ENCODE measurements at places on chromosomes 5 and 9.

- no peak for DNase-seq
Observed at GRCh38 chr9:134361843-134362414, 35.7 kb downstream of the RXRA start.

- no peak for DNase-seq
Observed at GRCh38 chr5:56328753-56329560, 95.8 kb upstream of the ANKRD55 start.

GRCh38 chr5:2451100-2451499 is 300.4 kb downstream of the IRX2 start:
- no peak for DNase-seq

GRCh38 chr9:13358128-13358527 is 78.6 kb upstream of the MPDZ start:
- DNase-seq = no peak

DNA sequence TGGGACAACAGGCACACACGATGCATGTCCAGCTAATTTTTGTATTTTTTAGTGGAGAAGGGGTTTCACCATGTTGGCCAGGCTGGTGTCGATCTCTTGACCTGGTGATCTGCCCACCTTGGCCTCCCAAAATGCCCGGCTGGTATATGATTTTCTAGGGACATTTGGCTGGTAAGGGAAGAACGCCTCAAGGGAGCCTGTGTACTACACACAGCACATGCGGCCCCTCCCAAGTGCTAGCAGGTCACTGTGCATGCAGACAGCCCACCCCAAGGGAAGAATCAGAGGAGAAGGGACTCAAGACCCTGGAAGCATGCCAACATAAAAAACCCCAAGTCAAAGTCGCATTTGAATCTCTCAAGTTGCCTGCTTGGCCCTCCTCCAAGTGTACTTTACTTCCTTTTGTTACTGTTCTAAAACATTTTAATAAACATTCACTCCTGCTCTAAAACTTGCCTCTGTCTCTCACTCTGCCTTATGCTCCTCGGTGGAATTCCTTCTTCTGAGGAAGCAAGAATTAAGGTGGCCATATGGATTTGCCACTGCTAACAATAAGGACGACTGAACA is 24.3 kb upstream of the OTULINL start:
- DNase-seq = no peak

GRCh38 chr9:36823934-36824333 is 210.1 kb downstream of the PAX5 start:
- no peak for DNase-seq

DNA sequence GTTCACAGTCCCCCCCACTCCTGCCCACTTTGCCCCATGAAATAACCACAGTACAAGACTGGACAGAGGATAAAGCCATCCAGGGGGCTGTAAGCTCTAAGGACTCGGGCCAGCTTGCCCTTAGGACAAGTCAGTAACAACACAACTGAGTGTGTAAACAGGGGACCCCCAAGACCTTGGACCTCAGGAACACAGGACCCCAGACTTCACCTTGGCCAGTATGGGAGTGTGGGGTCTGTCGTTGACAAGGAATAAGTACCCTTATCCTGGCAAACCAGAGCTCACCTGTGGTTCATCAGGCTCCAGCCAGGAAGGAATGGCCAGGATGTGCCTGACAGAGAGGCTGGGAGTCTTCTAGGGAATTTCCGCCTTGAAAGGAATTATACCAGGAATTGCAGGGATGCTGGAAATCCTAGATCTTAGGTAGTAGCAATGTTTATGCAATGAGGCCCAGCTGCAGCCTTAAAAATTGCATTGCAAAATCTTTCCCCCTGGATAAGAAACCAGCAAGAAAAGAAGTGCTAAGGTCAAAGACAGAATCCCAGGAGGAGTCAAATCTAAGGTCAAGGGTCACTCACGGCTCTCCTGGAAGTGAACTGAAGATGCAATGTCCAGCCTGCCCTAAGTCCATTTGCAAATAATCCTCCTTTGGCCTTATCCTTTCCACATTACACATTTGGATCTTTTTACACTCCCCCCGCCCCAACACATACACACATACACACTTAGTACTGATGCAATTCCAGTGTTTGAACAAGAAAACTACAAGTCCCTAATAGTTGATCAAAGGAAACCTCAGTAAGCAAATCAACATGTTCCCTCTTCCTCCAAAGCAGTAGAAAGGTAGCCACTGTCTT is 27.3 kb upstream of the TDRD7 start:
- DNase-seq = no peak

DNA sequence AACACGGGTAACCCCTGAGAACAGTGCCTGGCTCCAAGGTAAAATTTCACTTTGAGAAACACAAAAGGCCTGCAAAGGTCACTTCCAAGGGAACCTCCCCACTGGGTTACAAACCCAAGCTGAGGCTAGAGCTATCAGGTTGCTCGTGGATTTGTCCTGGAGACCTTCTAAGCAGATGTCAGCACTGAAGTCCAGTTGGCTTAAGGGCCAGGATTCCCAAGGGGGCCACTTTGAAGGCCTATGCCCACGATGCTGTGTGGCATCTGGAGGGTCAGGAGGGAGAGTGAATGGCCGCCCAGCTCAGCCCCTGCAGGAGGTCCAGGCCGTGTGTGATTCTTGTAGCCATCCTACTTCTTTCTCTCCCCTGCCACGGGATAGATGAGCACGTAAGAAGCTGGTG is 100.2 kb upstream of the FSTL4 start:
- DNase-seq = no peak

GRCh38 chr9:108780942-108781734 is 74.6 kb downstream of the ACTL7B start:
- no peak for DNase-seq

GRCh38 chr9:133583586-133583985 is 25.6 kb downstream of the FAM163B start:
- no peak for DNase-seq

DNA sequence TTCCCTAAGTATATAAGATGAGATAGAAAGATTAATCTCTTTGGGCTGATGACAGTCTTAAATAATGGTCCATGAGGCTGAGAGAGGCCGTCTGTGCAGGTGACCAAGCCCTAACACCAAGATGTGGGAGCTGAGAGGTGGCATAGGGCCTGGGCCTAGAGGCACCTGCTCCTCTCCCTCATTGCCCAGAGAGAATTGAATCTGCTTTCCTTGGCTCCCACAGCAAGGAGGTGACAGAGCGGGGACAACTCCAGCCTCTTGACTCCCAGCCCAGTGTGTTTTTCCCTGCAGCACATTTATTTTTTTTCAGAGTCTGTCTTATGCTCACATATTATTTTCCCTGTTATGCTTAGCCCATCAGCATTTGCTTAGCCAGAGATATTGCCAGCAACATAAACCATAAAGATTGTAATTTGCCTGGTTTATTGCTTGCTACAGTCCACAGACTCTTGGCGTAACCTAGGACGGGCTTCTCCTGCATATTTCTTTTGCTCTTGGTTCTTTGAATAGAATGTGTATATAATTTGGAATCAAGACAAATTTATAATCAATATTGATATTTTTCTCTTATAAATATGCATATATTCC is 105.6 kb downstream of the NTRK2 start:
- peak; percentile 56 for DNase-seq

DNA sequence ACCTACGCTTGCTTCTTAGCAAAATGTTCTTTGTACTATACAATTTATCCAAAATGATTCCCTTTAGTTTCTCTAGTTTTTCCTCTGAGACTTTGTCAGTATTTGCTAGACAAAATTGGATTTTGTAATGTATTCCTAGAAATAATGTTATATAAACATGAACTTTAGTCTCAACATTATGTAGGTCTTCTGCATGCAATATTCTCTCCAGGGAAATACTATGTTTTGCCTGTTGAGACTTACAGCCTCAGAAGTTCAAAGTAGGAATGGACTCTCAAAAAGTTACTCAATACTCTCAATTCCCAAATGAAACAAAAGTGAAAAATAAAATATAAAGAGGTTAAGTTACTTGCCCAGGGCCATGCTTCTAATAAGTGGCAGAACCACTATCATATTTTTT is 24.8 kb upstream of the SMC2 start:
- no peak for DNase-seq

GRCh38 chr5:369151-369868 is 47.8 kb downstream of the AHRR start:
- DNase-seq = no peak

DNA sequence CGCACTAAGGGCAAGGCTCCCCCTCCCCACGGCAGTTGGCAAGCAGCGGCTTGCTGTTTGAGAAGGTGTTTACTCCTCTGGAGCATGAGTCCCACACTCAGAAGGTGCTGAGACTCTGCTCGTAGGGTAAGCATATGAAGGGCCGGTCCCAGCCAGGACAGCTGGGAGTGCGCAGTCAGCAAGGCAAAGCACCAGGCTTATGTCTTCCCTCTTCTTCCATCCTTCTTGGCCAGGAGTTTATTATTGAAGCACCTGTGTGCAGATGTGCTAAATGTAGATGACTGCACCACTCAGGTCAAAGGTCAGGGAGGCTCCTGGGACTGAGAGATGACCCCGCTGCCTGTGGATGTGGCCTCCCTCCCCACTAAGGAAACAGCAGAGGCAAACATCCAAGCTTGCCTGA is 27.0 kb upstream of the CDKN2AIPNL start:
- DNase-seq = no peak

DNA sequence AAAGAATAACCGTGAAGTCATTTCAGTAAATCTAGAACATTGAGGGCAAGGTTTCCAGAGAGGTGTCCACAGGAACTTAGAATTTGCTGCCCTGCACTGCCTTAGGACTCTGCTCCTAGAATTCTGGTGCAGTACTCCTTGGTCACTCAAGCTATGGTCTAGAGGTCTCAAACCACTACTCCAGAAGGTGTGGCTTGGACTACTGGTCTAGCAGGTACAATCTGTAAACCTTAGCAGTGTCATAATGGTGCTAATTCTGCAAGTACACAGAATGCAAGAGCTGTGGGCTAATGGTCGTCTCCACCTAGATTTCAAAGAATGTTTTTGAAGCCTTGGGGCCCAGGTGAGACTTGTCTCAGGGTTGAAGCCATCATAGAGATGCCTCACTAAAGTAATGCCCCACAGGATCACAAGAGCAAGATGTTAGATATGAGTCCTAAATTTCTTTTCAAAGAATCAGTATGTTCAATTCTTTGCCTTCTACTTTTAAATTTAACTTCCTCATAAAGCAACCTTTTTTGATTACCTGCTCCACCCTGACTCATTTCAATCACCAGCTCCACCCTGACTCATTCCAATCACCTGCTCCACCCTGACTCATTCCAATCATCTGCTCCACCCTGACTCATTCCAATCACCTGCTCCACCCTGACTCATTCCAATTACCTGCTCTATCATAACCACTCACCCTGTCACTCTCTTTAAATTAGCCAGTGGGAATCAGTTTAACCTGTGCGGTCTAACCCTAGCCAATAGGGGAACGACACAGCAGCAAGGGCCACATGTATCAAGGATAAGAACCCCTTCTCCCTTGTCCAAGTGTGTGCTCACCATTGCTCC is 1111.8 kb upstream of the ACO1 start:
- no peak for DNase-seq

- no peak for DNase-seq
Observed at GRCh38 chr9:122949696-122950095, 8.9 kb downstream of the RABGAP1 start.

All from LNCaP clone FGC (cell line).